Fibroblast of mammary gland (primary cell): ENCODE measurements at places on chromosomes 3 and 15.

GRCh38 chr3:72678380-72678779, 169.9 kb downstream of the SHQ1 start:
- DNase-seq: no peak

- no peak for DNase-seq
Measured at GRCh38 chr3:187758318-187758955, 13.2 kb upstream of the BCL6 start.

DNA sequence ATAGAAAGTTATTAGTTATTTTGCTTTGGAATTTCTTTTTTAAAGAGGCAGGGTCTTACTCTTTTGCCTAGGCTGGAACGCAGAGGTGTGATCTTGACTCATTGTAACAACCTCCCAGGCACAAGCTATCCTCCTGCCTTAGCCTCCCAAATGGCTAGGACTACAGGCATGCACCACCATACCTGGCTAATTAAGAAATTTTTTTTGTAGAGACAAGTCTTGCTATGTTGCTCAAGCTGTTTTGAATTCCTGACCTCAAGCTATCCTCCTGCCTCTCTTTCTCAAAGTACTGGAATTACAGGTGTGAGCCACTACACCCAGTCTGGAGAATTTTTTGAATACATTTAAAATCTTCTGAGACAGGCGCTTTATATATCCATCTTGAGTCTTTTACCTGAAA, 49.5 kb downstream of the IQGAP1 start:
- no peak for DNase-seq

DNA sequence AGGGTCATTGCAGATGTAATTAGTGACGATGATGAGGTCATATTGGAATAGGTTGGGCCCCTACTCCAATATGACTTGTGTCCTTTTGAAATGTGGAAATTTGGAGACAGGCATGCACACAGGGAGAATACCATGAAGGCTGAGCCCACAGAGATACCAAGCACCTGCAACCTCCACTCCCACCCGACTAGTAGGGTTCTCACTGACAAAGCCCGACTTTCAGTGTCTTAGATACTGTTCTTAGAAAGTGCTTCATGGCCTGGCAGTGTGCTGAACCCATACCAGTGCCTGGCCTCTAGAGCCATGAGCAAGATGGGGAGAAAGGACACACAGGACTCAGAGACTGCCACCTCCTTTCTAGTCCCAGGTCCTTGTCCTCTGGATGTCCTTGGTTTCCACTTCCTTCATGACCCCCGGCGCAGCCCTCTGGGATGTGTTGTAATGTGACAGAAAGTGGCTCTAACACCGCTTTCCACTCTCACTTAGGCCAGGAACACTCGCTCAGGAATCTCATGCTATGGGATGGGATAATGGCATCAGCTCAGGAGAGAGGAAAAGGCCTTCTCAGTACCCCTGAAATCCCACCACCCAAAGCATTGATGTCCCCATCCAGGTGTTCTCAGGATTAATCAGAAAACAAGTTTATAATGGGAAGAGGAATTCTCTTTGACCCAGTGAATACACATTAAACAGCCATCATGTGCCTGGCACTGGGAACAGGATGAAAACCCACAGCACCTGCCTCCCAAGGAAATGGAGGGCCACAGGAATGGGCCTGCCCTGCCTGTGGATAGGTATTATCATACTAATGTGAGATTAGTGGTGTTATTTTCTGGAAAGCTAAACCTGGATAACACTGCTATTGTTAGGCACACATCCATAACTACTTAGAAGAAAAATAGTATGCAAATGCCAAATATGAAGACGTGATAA, 59.9 kb downstream of the RPL39L start:
- no peak for DNase-seq

DNA sequence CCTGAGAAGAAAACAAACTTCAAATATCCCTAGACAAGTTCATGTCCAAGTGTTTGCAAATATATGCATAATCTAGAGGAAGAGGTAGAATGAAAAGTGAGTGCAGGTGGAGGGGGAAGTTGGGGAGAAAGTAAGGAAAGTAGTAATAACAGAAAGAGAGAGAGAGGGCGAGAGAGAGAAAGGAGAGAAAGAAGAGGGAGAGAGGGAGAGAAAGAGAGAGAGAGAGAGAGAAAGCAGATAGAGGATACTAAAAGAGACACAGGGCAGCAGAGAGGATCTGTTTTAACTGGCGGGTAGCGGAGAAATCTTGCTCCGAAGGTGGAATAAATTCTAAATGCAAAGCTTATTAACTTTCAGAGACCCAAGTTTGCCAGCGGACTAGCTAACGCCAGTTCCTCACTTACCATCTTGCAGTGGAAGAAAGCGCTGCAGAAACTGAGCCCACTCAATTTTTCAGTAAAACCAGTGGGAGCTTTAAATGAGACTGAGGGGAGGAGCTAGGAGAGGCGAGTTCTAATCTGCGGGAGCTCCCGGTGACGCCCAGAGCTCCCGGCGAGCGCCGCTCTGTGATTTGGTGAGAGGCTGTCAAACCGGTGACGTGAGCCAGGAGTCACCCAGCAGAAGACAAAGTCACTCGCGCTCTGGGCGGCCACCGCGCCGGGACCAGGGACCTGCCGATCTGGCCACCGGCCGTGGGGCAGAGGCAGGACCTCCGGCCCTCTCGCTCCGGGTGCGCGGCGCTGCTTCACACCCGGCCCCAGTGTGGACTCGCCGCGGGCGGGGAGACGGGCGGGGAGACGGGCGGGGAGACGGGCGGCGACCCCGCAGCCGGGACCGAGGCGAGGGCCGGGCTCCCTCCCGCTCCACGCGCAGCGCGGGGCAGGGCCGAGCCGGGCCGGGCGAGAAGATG, at the start of gene GMNC:
TSS of gene GMNC (minus strand) at position 486 of the 910 bp plus-strand sequence. CDS start at position 407, 79 bp downstream.
- peak; percentile 76 for DNase-seq

DNA sequence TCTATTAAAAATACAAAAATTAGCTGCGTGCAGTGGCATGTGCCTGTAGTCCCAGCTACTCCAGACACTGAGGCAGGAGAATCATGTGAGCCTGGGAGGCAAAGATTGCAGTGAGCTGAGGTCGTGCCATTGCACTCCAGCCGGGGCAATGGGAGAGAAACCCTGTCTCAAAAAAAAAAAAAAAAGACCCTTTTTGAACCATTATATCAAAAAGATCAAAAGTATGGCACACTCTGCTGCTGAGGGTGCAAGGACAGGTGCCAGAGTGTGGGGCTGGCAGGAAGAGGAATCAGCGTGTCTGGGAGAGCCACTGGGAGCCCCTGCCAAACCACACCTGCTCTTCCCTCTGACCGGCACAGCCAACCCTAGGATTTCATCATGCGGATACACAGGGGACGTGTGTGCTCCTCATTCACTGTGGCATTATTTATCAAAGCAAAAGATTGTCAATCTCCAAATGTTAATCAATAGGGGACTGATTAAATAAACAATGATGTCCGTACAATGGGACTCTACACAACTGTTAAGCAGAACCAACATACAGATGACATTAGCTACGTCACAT, 147.3 kb upstream of the TLE3 start:
- no peak for DNase-seq

DNA sequence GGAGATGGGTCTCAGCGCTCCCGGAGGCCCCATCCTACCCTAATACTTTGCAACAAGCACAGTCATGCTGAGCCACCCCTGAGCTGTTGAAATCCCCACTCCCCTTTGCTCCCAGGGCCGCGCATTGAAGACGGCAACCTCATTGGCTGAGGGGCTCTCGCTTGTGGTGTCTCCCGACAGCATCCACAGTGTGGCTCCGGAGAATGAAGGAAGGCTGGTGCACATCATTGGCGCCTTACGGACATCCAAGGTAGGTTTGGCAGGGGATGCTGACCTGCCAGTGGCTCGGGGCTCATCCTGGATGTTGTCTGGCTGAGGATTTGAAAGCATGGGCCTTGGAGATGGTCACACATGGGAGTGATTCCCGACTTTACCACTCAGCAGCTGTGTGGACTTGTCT, 5.9 kb downstream of the TMEM43 start:
- DNase-seq: no peak

GRCh38 chr15:100334905-100335304, 6.9 kb downstream of the ADAMTS17 start:
- no peak for DNase-seq

GRCh38 chr15:90816401-90817116, 51.8 kb upstream of the FURIN start:
- no peak for DNase-seq

DNA sequence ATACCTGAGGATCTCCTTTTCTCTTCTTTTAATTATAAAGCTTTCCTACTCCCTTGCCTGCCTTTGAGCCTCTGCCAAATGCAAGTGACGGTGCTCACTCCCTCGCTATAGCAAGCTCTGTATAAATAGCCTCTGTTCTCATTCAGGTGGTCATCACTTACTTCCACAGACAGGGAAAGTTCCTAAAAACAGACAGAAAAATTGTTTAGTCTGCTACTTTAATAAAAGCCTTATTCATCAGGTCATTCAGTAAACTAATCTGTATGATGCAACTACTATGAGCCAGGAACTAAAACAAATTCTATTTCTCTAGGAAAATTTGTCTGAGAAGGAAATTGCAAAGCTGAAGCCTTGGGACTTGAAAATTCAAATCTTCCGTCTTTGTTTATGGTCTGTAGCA, 10.2 kb upstream of the DLG1 start:
- peak; percentile 69 for DNase-seq

DNA sequence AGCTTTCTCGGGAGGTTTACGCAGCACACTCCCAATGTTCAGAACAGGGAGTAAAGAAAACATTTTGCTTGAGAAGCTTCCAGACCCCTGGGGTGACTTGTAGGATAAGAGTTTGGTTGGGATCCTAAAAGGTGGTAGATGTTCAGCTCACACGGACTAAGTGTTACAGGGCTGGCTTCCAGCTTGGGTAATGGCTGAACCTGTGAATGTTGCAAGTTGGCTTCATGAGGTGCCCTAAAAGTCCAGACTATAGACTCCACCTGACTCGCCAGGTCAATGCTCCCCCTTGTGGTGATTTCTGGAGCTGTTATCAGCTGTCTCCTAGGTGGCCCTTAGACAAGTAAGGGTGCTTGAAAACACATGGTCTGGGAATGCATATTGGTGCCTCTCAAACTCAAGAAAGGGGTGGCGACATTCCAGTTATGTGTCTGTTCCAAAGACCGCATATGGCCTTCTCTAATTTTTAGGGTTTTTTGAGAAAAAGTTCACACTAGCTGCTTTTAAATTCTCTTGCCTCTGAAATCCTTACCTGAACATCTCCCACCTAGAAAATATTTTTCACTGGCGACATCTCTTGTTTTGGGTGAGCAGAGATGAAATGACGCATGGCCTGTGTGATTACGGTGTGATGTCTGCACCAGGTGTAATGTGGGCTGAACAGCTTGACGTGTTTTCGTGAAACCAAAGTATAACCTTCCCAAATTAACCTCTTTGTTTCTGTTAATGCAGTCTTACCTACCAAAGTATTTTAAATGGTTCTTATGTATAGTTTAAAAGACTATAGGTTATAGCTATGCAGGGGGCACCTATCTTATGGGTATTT, 175.7 kb upstream of the KBTBD8 start:
- peak; percentile 60 for DNase-seq

DNA sequence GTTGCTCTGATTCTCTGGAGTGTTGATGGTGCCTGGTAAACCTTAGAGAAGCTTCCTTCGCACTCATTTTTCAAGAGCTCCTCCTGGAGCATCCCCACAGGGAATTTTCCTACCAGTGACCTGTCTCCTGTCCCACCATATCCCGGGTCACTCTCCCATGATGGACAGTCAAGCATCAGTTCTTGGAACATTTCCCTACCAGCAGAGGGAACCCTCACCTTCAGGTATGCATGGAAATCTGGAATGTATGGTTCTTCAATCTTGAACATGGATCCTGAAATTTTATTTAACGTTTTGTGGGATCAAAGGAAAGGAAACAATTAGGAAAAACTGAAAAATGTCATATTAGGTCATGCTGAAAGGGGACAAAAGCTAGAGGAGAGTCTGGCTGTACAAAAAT, 153.8 kb downstream of the SPATA16 start:
- no peak for DNase-seq

DNA sequence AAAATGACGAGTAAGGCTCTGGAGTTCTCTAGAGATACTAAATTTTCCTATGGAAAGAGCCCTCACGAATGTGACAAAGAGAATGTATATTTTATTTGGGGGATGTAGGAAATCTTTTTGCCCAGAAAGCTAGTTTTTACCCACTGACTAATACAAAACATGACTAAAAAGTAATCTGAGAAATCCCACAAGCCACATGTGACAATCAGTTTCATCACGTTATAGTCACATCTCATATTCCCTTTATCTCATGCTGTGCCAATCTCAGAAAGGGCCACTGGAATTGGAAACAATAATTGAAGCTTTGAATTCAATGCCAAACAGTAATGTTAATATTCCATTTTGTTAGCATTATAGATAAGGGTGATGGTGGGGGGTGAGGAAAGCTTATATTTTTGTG, 509.0 kb upstream of the GOLIM4 start:
- no peak for DNase-seq

DNA sequence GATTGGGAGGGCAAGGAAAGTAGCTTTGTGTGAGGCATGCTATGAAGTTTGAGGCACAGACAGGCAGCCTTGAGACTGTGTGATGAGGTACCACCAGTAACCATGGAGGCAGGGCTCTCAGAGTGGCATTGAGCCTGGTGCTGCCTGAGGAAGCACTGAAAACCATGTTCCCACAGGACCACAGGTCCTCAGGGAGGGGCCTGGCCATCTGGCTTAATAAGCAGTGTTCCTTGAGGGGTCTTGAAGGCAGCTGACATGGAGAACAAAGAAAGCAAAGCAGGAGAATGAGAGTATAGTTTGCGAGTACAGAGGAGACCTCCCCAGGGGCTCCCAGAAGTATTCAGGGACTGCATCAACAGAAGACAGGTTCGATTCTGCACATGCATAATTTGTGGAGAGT, 346.6 kb downstream of the EPHB1 start:
- no peak for DNase-seq

GRCh38 chr15:25863111-25863967, at the start of gene ATP10A:
TSS of gene ATP10A (minus strand) at chr15:25863327. CDS start at chr15:25863096, 231 bp downstream.
- DNase-seq: peak; percentile 62

DNA sequence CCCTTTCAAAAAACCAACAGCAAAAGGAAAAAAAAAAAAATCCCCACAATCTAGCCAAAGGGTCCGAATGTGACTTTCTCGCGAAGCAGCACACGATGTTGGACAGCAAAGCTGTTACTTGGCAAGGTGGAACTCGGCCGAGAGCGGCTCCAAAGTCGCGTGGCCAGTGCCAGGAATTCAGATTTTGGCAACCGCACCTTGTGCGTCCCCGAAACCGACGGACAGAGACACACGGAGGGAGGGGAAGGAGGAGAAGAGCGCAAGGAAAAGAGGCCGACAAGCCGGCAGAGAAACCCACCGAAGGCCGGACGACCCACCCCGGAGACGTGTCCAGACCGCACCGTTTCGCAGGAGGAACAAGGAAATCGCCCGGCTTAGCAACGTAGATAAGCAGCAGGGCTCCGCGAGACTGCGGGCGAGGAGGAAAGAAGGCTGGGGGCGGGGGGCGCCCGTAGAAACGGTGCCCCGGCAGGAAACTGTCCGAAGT, 517.3 kb downstream of the MECOM start:
- peak; percentile 9 for DNase-seq
